ENCODE measurements at places on chromosomes 2 and 18.
A peak's percentile ranks its signal among the peaks of the same experiment; 100 is the strongest.

DNA sequence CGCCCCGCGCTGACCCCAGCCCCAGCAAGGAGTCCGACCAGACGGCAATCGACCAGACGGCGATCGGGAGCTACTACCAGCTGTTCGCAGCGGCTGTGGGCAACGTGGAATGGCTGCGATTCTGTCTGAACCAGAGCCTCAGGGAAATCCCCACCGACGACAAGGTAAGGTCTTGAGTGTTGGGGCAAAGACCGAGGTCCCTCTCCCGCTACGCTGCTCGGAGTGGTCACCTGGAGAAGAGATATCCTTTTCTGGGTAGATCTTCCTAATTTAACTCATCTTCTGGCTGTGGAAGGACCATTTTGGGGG, 704 bp downstream of the ANKRD53 start:
- DNase-seq: no peak

DNA sequence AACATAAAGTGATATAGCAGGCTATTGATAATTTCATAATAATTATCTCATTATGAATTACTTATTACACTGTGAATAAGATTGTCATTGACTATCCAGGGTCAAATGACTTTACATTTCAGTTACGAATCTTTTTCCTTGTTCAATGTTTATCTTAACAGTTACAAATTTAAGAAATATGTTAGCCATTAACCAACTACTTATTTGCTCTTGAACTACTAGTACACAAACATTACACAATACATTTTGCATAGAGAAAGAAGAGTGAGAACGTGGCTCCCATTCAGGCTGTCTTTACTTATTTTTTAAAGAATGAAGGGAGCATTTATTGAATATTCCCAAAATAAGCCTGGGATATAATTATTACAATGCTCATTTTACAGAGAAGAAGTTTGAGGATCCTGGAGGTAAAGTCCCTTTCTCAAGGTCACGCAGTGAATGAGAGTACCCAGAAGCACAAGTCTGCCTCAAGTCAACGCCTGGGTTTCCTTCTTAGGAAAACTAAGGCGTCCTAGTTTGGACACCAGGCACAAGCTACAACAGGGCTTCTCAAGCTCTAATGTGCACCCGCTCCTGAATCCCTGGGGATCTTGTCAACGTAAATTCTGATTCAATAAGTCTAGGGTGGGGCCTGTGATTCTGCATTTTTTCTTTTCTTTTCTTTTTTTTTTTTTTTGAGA, 164.2 kb downstream of the FIGN start:
- DNase-seq: no peak

- no peak for DNase-seq
Measured at GRCh38 chr2:153953761-153954160, 82.0 kb downstream of the GALNT13 start.

- no peak for DNase-seq
Measured at GRCh38 chr2:171787333-171788072, 100.2 kb downstream of the DYNC1I2 start.

- no peak for DNase-seq
Measured at GRCh38 chr18:2854875-2855274, 8.1 kb downstream of the EMILIN2 start.

- DNase-seq: no peak
Measured at GRCh38 chr18:809985-810642, 1.9 kb downstream of the YES1 start.

- no peak for DNase-seq
Measured at GRCh38 chr18:13493079-13493478, 233.3 kb downstream of the FAM210A start.

- no peak for DNase-seq
Measured at GRCh38 chr2:48417856-48418838, 111.8 kb upstream of the STON1 start.

DNA sequence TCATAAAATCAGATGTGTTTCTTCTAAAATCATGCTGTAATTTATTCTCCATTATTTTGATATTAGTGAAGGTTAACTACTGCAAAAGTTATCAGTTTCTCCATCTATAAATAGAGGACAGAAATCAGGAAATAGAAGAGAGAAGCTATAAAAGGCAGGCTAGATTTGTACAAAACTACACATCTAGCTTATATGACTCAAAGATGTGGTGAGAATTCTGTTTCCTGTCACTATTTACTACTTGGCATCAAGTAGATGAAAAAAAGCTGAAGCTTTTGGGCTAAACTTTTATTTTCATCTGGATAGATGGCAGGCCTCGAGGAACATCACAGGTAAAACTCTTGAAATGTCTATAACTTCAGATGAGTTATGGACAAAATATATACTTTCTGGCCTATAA, 49.8 kb upstream of the NAB1 start:
- DNase-seq: no peak

- DNase-seq: peak; percentile 73
Measured at GRCh38 chr18:62720048-62720447, 4.7 kb downstream of the PHLPP1 start.

- no peak for DNase-seq
Measured at GRCh38 chr2:111169924-111170323, 49.2 kb downstream of the BCL2L11 start.

- DNase-seq: no peak
Measured at GRCh38 chr2:168738062-168738461, 64.4 kb upstream of the NOSTRIN start.

DNA sequence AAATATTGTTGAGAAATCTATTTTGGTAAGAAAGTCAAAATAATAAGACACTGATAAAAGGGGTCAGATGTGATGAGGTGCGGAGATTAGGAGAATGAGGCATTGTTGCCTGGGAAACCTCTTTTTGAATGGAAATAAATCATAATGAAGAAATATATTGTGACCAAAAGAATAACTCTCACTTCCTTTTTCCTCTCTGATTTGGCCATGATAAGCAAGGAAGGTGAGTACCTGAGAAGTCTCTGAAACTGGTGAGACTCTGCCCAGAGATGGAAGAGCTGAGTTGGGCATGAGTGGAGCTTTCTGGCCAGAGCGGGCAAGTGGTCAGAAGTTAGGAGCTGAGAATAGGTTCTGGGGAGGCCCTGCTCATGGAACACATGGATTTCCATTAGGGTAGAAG, 11.8 kb downstream of the LAMA3 start:
- DNase-seq: no peak

DNA sequence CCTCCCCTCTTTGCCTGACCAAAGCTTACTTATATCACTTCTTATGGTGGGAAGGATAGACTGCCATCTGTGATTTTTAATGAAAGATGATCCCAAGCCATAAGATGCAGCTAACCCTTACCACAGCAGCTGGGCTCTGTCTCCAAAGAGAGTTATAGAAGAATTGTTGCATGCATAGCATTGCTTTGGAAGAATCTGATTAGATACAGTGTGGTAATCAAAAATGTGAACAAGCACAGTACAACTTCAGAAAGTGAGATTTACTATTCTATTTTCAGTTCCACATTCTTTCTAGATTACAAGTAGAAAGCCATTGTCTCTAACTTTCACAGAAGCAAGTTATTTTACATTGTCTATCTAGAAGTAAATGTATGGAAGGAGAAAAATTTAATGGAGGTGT, 129.0 kb upstream of the ACVR2A start:
- no peak for DNase-seq

GRCh38 chr18:60421356-60422118, 49.0 kb upstream of the MC4R start:
- DNase-seq: no peak

GRCh38 chr2:161480123-161480522, 64.0 kb downstream of the TBR1 start:
- DNase-seq: no peak

DNA sequence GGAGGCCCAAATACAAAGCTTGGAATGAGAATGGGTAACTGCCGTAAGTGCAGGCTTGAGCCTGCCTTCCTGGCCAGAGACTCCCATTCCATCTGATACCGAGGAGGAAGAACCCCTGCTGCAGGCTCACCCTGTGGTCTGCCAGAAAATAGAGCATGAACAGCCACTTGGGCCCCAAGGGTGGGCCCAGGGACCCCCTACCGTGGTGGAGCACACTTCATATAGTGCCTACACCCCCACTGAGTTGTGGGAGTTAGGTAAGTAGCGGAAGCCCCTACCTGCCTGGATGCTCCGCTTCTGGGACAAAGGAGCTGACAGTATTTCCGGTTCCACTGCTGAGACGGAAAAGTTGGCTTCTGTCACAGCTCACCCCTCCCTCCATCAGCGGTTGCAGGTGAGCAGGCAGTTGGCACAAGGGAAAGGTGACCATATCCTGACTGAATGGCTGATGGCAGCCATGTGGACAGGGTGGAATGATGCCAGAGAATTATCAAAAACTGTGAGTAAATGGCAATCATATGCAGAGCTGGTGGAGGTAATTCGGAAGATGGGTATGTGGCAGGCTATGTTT, 11.5 kb upstream of the C2orf42 start:
- no peak for DNase-seq

DNA sequence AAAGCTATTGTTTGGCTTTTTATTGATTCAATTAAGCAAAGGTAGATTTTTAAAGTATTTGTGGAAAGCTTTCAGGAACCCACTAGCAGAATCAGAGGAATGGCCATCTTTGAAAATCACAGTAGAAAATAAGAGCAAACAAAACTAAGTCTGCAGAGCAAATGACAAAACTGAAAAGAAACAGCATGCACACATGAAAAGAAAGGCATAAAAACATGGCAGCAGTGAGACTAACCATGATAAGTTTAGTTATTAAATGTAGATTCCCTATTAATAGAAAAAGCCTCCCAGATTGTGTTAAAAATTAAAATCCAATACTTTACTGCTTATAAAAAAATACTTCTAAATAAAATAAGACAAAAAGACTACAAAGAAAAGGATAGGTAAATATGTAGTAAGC, 9.1 kb upstream of the TLK1 start:
- DNase-seq: no peak

- no peak for DNase-seq
Measured at GRCh38 chr18:6591491-6591890, 138.0 kb upstream of the ARHGAP28 start.

DNA sequence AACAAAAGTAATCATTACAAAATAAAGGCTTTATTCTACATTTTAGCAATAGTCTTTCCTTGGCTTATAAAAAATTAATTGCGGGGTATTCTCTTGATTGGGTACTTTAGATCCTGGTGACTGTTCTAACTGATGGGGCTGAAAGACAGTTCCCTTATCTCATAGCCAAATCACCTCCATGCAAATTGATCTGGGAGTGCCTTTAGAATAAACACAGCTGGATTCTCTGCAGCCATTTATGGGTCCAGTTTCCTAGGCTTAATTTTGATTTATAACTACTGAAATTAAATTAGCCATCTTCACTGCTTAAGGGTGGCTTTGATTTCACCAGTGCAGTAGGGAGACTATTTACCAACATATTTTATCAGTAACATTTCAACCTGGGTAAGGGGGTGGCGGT, 337.1 kb downstream of the NRXN1 start:
- DNase-seq: no peak

DNA sequence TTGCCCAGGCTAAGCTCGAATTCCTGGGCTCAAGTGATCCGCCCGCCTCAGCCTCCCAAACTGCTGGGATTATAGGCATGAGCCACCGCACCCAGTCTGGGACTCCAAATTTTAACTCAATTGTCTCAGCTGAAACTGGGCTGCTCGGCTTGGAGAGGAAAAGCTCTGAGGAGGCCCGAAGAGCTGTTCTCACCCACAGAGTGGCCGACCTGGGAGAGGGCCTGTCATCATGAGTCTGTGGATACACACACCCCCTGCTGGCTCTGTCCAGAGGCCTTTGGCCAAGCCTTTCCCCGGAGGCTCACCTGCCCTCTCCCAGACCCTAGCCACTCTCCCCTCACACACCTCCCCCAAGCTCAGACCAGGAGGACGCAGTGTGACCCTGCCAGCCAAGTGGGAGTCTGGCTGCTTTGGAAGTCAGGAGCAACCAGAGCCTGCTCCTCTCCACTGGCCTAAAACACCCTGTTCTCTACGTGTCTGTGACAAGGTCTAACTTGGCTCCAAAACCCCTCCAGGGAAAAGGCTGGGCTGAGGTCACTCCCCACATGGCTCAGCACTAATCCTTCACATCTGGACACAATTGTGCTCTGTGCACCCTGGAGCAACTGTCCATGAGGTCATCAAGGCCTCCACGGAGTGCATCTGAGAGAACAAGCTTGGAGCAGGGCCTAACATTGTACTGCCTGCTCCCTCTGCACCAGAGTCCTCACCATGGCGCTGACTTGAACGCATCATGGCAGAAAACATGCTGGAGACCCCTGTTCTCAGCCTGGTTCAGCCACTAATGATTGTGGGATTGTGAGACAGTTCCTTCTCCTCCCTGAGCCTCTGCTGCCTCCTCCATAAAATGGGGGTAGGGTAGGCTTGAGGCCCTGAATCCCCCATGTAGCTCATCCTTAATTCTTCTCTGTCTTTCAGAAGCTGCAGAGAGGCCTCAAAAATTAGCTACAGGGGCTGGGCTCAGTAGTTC, 49.9 kb upstream of the RAB6C start:
- peak; percentile 96 for DNase-seq

- no peak for DNase-seq
Measured at GRCh38 chr2:141063406-141063805, 1067.4 kb downstream of the LRP1B start.

GRCh38 chr2:109210431-109211200, 81.6 kb downstream of the SH3RF3 start:
- no peak for DNase-seq

DNA sequence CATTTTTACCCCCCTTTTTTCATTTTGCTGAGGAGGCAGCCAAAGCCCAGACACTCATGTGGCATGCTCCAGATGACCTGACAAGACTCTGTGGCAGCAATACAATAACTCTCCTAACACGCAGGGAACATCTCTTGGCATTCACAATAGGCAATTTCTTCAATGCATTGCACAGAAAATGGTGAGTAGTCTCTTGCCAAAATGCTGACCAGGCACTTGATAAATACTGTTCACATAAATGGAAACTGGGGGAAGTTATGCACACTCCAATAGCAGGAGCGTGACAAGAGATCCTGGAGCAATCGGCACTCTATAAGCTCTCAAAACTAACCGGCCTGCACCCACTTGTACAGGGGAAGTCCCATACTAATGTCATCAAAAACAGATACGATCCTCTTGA, 66.3 kb downstream of the NBAS start:
- peak; percentile 18 for DNase-seq

DNA sequence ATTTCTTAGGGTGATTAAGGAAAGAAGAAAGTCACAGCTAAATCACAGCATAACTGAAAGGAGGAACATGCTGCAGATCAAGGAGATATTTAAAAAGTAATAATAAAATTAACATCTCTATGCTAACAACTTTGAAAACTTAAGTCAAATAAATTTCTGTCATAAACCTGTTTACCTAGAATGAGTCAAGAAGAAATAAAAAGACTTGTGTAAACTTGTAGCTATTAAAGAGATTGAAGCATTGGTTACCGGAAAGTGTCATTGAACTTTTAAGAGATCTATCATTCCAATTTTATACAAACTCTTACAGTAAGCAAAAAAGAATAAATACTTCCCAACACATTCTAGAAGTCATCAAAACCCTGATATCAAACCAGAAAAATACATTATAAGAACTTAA, 520.1 kb upstream of the SYT4 start:
- DNase-seq: no peak

DNA sequence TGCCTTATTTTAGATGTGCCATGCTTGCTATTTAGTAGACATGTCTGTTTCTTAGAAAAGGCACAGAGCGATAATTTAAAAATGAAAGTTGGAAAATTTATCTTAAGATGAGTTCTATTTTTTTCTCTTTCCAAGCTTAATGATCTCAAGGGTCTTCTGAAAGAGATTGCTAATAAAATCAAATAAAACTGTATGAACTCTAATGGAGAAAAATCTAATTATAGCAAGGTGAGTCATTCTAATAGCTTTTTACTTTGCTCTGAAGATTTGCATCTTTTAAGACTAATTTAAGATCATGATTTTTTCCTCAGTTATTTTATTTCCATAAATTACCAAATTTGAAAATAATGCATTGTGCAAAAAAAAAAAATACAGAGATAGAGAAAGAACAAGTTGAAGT, 36.1 kb upstream of the SPP2 start:
- no peak for DNase-seq

Measured in pons (tissue), 1 donor.